ENCODE measurements at places on chromosomes 6 and 20. TPM values are rescaled to one million over a fixed set of nuclear protein-coding genes. Genes with fewer than 3 reads are reported as not detected.

DNA sequence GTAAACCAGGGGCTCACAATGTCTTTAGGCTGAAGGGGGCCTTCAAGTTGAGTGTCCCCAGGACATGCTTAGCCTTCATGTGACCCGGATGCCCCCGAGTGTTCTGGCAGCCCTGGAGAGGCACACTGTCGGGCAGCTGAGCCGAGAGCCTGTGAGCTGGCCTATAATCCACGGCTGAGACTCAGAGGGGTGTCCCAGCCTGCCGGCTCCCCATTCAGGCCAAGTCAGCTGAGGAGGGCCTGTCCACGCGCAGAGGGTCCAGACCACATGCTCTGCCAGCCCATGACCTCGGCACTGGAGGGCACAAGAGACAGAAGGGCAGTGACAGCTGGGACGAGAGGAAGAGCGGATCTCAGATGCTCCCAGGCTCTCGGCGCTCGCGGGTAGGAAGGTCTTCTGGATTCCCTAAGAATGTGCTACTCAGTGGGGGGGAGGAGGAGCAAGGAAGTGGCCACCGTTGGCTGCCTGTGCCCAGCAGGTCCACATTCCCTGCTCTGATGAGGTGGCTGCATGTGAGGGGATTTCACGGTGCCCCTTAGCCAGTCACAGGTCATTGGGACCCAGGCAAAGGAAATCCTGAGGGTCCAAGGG is 224.7 kb downstream of the NRN1 start:
- H3K4me3 ChIP-seq, result no peak overlapping the region
- H3K27me3 ChIP-seq, result no peaks in the 10 kb centered on the region
- H3K36me3 ChIP-seq, result no peaks in the 10 kb centered on the region
- DNase-seq, result no peak

ANKRD66 gene
- total RNA-seq, result not detected

GRCh38 chr6:3385660-3386151 is 71.1 kb downstream of the SLC22A23 start:
- H3K4me3 ChIP-seq, result no peak overlapping the region
- no peaks in the 10 kb centered on the region for H3K27me3 ChIP-seq
- H3K36me3 ChIP-seq, result no peaks in the 10 kb centered on the region
- no peak for DNase-seq
- H3K27ac ChIP-seq, result no peak overlapping the region

CST4 gene
- total RNA-seq, result not detected

GRCh38 chr6:161058741-161059140 is 67.2 kb downstream of the MAP3K4 start:
- no peak overlapping the region for H3K27ac ChIP-seq
- H3K4me3 ChIP-seq, result no peak overlapping the region
- no peaks in the 10 kb centered on the region for H3K27me3 ChIP-seq
- H3K36me3 ChIP-seq, result no peaks in the 10 kb centered on the region
- peaks cover 4% of the 10 kb centered on the region for H3K4me1 ChIP-seq
- DNase-seq, result no peak

DNA sequence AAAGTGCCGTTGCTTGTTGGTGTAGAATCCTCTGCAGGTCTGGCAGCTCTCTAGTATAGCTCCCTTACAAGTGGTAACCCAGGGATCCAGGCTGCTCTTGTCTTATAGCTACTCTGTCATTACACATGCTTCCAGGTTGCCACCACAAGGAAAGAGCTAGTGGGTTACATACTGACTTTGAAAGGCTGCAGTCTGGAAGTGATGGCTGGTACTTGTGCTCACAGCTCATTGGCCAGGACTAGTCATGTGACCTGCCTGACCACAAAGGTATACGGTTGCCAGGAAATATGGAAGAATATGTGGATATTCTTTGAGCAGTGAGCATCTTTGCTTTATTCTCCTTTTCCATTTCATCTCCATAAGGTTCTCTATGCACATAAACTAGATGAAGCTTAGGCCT is 46.0 kb downstream of the RREB1 start:
- DNase-seq, result no peak
- peaks cover 17% of the 10 kb centered on the region for H3K4me1 ChIP-seq
- H3K27ac ChIP-seq, result no peak overlapping the region
- H3K27me3 ChIP-seq, result no peaks in the 10 kb centered on the region
- no peaks in the 10 kb centered on the region for H3K36me3 ChIP-seq

- H3K27me3 ChIP-seq, result no peaks in the 10 kb centered on the region
- H3K4me1 ChIP-seq, result no peaks in the 10 kb centered on the region
Measured at GRCh38 chr20:19582782-19583181, 175.3 kb upstream of the RIN2 start.

DNA sequence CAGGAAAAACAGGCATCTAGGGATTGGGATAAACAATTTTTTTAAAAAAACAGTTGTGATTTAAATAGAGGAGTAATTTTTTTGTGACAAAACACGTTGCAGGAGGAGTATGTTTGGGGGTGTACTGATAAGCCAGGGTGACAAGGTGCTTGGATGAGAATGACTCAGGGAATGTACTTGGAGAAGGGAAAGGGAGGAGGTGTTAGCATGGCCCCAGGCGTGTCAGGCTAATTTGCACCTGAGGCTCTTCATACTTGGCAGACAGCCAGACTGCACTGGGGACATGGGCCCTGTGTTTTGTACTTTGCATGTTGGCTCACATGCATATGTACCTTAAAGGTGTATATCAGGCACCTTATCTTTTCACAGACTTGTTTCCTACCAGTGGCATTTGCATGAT is 22.8 kb downstream of the PANK2 start:
- H3K27ac ChIP-seq, result no peak overlapping the region
- no peak for DNase-seq
- no peaks in the 10 kb centered on the region for H3K27me3 ChIP-seq
- H3K4me3 ChIP-seq, result no peak overlapping the region
- H3K36me3 ChIP-seq, result peaks cover 29% of the 10 kb centered on the region
- H3K4me1 ChIP-seq, result no peaks in the 10 kb centered on the region

- no peak overlapping the region for H3K4me3 ChIP-seq
- H3K36me3 ChIP-seq, result peaks cover 5% of the 10 kb centered on the region
- no peak overlapping the region for H3K27ac ChIP-seq
- no peaks in the 10 kb centered on the region for H3K27me3 ChIP-seq
- no peaks in the 10 kb centered on the region for H3K4me1 ChIP-seq
Measured at GRCh38 chr6:110999634-111000270, 17.9 kb downstream of the RPF2 start.

C6orf141 gene
- 2.7 TPM for total RNA-seq

NFATC2 gene
- 4.3 TPM for total RNA-seq

- no peak overlapping the region for H3K4me3 ChIP-seq
Measured at GRCh38 chr6:139944976-139945375, 570.5 kb upstream of the CITED2 start.

DNA sequence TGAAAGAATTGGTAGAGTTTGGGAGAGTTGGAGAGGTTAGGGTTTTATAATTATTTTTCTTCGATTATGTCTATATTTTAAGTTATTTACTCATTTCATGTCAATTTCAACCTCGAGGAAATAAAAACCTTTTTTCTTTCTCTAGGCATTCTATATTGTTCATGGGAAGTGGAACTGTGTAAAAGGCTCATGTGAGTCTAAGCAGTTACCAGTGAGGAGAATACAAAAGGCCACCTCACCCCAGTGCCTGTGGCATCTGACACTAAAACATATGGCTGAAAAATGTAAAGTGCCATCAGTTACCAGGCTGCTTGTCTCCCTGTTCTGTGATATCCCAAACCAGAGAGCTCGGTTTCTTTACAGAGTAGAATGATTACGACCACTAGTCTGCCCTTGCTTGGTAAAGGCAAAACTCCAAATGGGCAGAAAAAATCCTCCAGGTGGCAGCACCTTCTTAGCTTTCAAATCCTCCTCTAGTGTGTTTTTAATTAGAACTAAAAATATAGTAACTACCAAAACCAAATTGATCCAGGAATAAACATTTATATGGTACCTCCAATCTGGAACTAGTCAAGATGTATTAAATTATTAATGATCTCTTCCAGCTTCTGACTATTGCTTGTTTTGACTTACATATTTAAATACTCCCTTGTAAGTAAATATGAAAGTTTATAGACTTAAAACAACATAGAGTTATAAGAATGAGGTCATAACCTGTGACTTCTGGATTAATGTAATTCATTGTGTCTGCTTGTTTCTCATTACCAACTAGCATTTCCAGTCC is 122.6 kb upstream of the MCHR2 start:
- no peak overlapping the region for H3K4me3 ChIP-seq
- DNase-seq, result no peak
- H3K27me3 ChIP-seq, result no peaks in the 10 kb centered on the region
- H3K27ac ChIP-seq, result no peak overlapping the region
- H3K4me1 ChIP-seq, result no peaks in the 10 kb centered on the region
